Smooth muscle cell of the umbilical artery (primary cell): ENCODE measurements at places on chromosomes 4 and X. TPM values are rescaled to one million over a fixed set of nuclear protein-coding genes. Genes with fewer than 3 reads are reported as not detected.

The ITGB1BP2 gene
- total RNA-seq: 4.2 and 6.0 TPM in 2 replicates

The SH3RF1 gene
- total RNA-seq: 14.6 and 39.8 TPM in 2 replicates

The NSUN7 gene
- total RNA-seq: 0.30 TPM in 1 of 2 replicates, not detected in the other

The VCX3B gene
- total RNA-seq: not detected in 2 replicates

The VCX gene
- not detected in 2 replicates for total RNA-seq

The CXCL3 gene
- total RNA-seq: 6.5 and 11.9 TPM in 2 replicates
